ENCODE measurements at places on chromosomes 7 and 10. TPM values are rescaled to one million over a fixed set of nuclear protein-coding genes. Genes with fewer than 3 reads are reported as not detected.

DNA sequence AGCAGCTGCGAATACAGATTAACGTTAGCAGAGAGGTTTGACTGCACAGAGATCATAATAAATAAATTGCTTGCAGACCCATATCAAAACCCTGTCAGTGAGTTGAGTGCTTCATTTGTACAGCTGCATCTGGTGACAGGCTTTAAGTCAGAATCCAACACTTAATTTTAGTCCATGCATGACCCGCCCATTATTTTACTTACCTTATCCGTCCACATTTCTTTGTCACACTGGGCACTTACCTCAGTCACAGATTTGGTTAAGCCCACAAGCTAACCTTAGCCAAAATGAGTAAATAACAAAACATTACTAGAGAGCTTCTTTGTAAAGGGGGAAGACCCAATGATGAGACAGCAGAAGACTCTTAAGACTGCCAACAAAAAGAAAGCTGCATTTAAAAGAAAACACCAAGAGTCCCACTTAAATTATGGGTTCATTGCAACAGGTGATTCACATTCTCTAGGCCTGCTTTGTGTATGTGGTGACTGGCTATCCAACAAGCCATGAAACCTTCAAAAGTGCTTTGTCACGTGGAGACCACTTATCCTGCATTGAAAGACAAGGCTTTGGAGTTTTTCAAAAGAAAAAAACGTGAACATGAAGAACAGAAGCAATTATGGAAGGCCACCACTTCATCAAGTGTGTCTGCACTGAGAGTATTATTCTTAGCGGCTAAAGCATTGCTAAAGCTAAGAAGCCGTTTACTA lies 32.2 kb downstream of the PHTF2 start:
- DNase-seq = no peak

DNA sequence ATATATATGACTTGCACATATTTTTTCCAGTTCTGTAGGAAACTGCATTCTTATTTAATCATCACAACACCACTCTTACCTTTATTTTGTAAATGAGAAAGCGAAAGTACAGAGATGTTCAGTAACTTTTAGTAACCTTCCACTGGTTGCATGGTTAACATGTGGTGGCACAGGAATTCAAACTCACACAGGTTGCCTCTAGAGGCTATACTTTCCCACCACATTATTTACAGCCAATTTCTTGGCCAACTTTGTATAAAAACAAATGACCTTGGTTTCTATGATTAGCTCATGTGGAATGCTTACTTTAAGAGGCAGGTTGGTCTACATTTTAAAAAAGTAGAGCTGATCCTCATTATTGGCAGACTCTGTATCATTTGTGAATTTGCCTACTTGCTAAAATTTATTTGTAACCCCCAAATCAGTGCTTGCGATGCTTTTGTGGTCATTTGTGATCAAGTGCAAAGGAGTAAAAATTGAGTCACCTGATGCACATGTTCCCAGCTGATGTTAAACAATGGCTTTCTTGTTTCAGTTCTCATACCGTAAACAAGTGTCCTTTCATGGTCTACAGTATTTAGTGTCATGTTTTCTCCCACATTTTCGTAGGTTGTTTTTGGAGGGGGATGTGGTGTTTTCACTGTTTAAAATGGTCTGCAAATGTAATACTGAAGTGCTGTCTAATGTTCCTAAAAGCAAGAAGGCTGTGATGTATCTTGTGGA lies 14.8 kb downstream of the BBS9 start:
- peak; percentile 40 for DNase-seq

The FAM20C gene
- total RNA-seq = 20.8 TPM

DNA sequence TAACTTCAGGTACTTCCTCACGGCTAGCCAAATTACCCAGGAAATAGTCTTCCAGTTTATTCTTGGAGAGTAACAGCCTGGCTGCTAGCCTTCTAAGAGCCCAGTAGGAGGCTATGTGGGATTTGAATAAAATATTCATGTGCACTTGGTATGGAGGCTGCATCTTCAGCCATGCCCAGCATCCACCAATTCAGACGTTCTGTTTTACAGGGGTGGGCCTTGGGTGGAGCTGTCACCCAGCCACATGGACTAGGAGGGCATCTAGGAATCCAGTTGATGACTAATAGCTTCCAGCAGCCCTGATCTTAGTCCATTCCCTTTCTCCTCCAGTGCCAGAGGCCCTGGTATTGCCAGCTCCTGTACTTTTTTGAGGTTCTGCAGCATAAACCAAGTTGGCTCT lies 66.3 kb upstream of the ZRANB1 start:
- DNase-seq = peak; percentile 52

GRCh38 chr7:155618708-155619633 lies 25.5 kb upstream of the RBM33 start:
- DNase-seq = peak; percentile 83

The CCDC7 gene
- 8.7 TPM for total RNA-seq

- DNase-seq = no peak
Measured at GRCh38 chr10:89257581-89257980, 6.0 kb upstream of the LIPA start.

GRCh38 chr7:106693677-106694353 lies 32.9 kb upstream of the CCDC71L start:
- DNase-seq = peak; percentile 46

The PPP1R9A gene
- total RNA-seq = 0.51 TPM

GRCh38 chr10:6617309-6618076 lies 37.4 kb upstream of the PRKCQ start:
- no peak for DNase-seq

DNA sequence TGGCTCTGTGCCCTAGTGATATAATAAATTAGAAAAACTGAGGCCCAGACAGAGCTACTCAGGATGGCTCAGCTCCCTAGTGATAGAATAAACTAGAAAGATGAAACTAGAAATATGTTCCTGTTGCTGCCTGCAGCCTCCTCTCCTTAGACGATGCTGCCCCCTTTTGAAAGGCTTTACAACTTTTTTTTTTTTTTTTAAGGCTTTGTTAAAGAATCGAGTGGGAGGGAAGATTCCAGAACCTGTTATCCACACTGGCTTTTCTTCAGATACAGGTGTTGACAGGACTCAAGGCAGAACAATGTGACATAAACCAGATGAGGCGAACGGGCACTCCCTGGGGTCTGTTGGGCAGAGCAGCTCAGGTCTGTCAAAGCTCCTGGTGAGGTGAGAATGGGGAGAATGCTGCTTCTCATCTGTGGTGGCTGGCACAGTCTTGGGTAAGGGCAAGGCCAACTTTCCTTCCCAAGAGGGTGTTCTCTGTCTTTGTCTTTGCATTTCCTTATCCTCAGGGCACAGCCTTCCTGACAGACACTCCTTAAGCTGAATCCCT lies 175.1 kb downstream of the COBL start:
- DNase-seq = peak; percentile 57

- DNase-seq = peak; percentile 45
Measured at GRCh38 chr7:81624650-81625631, 144.9 kb downstream of the HGF start.

- peak; percentile 45 for DNase-seq
Measured at GRCh38 chr7:103343758-103344452, 662 bp downstream of the DNAJC2 start.

The NKX2-3 gene
- total RNA-seq = not detected

GRCh38 chr7:106367018-106367420 lies 82.2 kb upstream of the NAMPT start:
- DNase-seq = peak; percentile 45

DNA sequence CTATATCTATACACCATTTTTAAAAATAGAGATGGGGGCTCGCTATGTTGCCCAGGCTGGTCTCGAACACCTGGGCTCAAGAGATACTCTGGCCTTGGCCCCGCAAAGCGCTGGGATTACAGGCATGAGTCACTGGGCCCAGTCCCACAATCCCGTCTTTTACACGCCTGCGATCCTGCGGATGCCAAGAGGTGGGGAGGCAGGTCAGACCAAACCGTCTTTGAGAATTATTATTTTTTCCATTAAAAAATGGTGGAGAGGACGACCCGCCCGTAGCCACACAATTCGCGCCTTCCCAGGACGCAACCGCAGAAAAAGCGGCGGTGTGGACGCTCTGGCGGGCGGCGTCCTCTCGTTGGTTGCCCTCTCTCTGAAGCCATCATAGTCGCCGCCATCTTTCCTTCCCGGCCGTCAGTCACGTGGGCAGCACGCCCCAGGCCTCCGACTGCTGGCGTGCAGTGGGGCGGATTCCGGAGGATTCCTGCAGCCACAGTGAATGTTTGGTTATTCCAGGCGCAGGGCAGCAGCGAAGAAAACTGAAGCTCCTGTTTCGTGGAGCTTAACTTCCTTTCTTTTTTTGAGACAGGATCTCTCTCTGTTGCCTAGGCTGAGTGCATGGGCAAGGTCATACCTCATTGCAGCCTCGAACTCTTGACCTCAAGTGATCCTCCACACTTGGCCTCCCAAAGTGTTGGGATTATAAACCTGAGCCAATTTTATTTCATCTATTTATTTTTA lies 9.9 kb upstream of the EPHB4 start:
- peak; percentile 92 for DNase-seq

- peak; percentile 61 for DNase-seq
Measured at GRCh38 chr10:58473976-58474375, 38.7 kb upstream of the BICC1 start.

GRCh38 chr7:119931230-119931824 lies 341.6 kb upstream of the KCND2 start:
- DNase-seq = peak; percentile 51

GRCh38 chr10:58264780-58265179 lies 2.9 kb downstream of the IPMK start:
- no peak for DNase-seq

GRCh38 chr10:4255751-4256150 lies 470.7 kb upstream of the KLF6 start:
- no peak for DNase-seq

GRCh38 chr10:76070916-76071315 lies 639.5 kb downstream of the LRMDA start:
- DNase-seq = no peak

DNA sequence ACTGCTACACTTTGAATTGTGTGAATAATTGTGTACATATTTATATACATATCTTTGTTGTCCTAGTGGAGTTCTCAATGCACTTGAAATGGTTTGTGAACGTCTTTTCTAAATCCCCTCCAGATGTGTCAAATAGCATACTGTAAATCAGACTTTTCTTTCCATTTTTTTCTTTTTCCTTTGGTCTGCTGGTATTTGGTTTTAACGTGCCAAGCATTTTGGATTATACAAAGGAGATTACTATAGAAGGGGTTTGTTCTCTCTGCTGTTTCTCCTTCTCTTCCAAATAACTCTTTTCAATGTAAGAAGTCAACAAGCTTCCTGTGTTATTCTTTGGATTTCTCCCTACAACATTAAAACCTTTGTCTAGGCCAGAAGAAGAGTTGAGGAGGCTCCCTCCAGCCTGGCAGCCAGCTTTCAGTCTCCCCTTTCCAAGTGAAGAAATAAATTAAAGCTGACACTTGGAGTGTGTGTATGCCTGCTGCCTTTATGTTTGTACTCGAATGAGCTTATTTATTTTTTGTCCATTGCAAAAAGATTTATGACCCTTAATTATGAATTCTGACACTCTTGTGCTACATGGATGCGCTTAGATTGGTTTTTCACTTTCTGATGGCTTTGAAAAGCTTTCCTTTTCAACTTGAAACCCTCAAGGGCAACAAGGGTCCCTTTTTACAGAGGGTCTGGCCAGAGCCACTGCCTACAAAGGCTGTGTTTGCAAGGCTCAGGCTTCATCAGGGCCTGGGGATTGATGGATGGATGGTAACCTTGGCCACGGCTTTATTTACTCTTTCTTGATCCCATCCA lies 107.8 kb downstream of the RAB18 start:
- no peak for DNase-seq

The PRSS2 gene
- not detected for total RNA-seq

GRCh38 chr10:13118784-13119410 lies 18.9 kb downstream of the OPTN start:
- DNase-seq = no peak

The ARL3 gene
- 8.3 TPM for total RNA-seq

The SPDYE8 gene
- not detected for total RNA-seq

GRCh38 chr10:17425584-17426262 lies 28.7 kb downstream of the ST8SIA6 start:
- DNase-seq = no peak

DNA sequence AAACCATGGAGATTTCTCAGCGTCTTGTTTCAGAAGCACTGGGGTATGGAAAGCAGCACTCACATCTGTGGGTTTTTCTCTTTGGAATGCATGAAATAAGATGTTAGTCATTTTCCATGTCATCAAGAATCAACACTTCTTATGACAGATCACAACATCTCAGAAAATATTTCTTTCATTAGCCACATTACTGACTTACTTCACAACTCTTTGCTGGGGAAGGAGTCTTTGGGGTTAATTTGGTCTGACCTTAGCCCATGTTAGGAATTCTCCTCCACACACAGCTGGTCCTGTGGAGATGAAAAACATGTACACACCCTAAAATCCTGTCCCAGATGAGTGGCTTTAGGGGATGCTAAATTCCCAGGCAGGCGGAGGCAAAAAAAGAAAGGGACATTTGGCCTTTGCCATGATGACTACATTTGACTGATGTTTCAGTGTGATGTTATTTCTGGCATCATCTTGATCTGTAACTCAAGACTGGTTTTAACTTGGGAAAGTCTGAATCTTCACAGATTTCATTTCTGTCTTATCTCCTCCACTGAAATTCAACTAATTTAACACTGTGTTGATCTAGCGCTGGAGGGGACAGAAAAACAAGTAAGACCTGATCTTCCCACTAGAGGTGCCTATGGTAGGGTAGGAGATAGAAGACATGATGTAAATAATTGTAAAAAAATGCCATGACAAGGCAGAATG lies 363.2 kb downstream of the PRPF18 start:
- DNase-seq = peak; percentile 96

The PLA2G12B gene
- total RNA-seq = not detected

GRCh38 chr7:32569388-32570289 lies 74.3 kb downstream of the AVL9 start:
- no peak for DNase-seq

DNA sequence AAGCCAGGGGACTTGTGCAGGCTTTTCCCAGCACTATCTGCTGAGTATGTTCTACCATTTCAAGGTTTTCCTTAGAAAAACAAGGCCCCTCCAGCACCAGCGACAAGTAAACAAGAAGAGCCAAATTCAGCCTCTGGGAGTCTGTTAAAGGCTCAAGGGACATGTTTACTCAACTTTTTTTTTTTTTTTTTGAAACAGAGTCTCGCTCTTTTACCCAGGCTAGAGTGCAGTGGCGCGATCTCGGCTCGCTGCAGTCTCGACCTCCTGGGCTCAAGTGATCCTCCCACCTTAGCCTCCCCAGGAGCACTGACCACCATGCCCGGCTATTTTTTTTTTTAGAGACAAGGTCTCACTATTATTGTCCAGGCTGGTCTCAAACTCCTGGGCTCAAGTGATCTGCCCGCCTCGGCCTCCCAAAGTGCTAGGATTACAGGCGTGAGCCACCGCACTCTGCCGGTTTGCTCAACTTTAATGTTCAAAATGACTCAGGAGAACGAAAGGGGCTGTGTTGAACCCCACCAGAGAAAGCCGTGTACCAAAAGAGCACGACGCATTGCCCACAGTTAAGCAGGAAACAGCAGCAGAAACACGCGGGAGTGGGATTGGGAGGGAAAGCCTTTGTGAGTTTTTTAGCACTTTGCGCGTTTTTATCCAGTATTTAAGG lies 772 bp downstream of the PRDX3 start:
- DNase-seq = no peak

The SEC61A2 gene
- 10.1 TPM for total RNA-seq

DNA sequence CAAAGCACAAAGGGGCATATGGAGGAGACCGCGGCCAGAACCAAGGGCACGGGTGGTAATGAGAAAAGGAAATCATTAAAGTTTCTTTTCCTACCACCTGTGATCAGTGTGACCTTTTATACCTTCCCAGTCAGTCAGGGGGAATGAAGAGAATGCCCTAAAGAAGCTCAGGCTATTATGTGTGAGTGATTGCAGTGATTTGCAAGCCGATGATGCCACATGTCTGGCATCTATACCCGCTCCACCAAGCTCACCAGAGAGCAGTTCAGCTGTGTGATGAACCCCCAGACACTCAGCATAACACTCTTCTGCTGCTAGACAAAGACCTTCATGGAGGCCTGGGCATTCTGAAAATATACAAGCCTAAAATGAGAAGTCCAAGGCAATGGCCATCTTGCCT lies 106.2 kb upstream of the AGK start:
- no peak for DNase-seq

Measured in LHCN-M2 (cell line).